ENCODE measurements at places on chromosomes 1 and 21.

- no peak for DNase-seq
Observed at GRCh38 chr1:180003026-180003695, 48.6 kb downstream of the CEP350 start.

DNA sequence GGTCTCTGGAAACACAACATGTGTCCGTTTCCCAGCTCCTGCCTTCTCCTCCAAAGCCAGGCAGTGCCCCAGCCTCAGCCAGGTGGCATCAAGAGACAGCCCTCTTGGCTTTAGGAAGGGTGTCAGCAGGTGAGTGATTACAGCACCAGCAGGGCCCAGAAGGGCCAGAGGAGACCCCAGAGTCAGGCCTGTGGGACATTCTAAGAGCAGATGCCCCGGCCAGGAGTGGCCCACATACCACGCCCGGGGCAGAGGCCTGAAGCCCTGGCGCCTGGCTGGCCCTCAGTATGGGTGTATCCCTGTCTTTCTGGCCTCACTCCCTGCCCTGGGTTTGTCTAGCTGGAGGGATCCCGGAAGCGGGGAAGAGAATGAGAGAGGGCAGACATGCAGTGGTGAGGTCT is 109.2 kb downstream of the CASZ1 start:
- DNase-seq = no peak

GRCh38 chr1:12040457-12041051 is 21.3 kb downstream of the MIIP start:
- peak; percentile 70 for DNase-seq

- no peak for DNase-seq
Observed at GRCh38 chr21:37365517-37366481, 774 bp upstream of the DYRK1A start.

DNA sequence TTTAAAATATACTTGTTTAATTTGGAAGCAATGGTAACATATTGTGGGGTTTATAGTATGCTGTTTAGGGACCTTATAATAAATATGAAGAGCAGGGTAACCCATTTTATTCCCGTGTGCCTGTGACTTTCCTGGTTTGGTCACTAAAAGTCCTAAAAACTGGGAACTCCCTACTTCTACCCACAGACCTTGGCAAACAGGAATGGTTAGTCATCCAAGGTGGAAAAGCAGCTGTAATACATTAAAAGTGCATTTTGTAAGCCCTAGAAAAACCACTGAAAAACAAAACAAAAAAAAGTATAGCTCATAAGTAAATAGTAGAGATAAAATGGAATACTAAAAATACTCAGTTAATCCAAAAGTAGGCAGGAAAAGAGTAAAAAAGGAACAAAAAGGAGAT is 538.9 kb downstream of the LMO4 start:
- DNase-seq = no peak

- DNase-seq = no peak
Observed at GRCh38 chr1:211695135-211695816, 19.9 kb upstream of the NEK2 start.

DNA sequence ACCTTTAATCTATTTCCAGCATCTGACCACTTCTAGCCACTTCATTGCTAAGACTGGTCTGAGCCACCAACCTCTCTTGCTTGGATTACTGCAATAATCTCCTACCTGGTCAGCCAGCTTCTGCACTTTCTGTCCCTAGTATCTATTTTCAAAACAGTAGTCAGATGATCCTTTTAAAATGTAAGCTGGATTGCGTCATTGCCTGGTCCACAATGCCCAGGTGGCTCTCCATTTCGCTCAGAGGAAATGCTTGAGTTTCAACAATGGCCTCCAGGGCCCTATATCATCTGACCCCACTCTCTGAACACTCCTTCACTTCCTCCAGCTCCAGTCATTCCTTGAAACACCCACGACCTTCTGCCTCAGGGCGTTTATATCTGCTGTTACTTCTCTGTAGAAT is 2.3 kb downstream of the FYB2 start:
- DNase-seq = no peak

GRCh38 chr1:3222042-3222692 is 153.2 kb downstream of the PRDM16 start:
- no peak for DNase-seq

DNA sequence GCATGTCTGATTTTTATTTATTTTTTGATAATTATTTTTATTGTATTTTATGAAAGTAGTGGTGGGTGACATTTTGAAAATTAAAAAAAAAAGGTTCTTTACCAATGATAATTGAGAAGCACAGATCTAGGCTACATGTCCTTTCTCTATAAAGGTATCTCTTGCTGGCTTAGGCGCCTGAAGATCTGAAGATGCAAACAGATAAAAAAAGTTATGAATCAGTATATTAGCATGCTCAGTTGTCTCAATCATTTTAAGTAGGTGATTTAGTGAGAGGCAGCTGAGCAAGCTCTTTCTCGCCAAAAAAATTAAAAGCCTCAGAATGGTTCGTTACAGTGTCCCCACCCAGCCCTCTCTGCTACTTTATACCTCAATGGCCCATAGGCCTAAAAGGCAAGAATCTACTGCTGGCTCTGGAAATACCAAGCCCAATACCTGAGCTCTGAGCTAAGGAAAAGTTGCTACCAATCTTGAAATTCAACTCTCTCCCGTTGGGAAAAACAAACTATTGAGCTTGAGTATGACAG is 42.2 kb upstream of the DPT start:
- no peak for DNase-seq

GRCh38 chr1:30657131-30658013 is 66.0 kb downstream of the MATN1 start:
- DNase-seq = no peak

- no peak for DNase-seq
Observed at GRCh38 chr21:21196087-21196486, 197.9 kb downstream of the NCAM2 start.

- DNase-seq = no peak
Observed at GRCh38 chr1:203263496-203263895, 34.0 kb upstream of the CHIT1 start.

DNA sequence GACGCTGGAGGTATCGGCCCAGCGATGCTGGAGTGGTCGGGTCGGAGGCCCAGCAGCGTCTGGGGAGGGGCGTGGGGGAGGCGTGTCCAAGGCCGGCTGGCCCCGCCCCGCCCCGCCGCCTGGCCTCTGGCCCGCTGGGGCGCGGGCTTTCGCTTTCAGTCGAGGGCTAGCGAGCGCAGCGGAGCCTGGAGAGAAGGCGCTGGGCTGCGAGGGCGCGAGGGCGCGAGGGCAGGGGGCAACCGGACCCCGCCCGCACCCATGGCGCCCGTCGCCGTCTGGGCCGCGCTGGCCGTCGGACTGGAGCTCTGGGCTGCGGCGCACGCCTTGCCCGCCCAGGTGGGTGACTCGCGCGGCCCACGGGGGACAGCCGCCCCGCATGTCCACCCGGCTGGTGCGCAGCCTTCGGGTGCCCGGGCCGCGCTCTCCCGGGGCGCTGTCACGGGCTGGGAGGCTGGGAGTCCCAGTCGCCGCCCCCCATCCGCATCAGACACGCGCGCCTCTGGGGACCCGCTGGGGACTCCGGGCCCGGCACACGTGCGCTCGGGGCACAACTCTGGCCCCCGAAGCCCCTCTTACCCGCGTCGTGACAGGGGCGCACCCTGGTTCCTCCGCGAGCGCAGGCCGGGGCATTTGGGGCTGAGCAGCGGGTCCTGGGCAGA is at the start of gene TNFRSF1B:
Gene TNFRSF1B, plus strand, starts transcription at position 158 of the 659 bp plus-strand sequence. Its CDS starts 101 bp downstream, at position 259.
- DNase-seq = peak; percentile 83

DNA sequence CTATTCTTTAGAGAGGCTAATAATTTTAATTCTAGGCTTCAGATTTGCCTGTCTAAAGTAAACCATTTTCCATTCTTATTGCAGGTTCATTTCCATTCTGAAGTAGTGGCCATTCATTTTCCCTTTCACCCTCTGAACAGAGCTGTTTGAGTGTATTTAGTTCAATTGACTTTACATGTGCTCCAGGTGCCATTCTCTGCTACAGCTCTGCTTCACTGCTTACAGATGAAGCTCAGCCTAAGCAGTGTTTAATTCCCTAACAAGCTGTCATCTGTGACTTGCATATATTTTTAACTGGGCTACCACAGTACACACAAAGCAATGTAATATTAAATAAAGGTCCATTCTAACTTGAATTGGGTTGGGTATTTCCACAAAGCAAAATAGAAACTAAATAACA is 1031.6 kb downstream of the KCNT2 start:
- no peak for DNase-seq

DNA sequence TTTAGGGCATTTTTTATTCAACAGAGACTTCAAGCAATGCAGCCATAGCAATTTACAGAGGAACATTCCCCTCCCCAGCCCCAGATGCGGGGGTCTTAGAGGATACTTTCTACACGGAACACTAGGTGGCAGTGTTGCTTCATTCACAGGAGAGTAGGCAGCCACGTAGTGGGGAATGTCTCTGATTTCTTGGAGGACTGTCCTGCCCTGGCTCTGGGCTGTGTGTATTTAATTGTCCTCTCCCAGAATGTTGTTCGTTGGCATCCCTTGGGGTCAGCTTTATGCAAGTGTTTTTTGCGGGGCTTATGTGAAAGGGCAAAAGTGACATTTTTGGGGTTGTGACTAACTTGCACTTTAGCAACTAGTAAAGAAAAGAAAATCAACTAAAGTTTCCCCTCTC is 96.9 kb downstream of the PAPPA2 start:
- DNase-seq = peak; percentile 26

GRCh38 chr21:45739218-45740087 is 95.9 kb downstream of the PCBP3 start:
- no peak for DNase-seq

- no peak for DNase-seq
Observed at GRCh38 chr1:45446530-45446929, 44.4 kb downstream of the TESK2 start.

DNA sequence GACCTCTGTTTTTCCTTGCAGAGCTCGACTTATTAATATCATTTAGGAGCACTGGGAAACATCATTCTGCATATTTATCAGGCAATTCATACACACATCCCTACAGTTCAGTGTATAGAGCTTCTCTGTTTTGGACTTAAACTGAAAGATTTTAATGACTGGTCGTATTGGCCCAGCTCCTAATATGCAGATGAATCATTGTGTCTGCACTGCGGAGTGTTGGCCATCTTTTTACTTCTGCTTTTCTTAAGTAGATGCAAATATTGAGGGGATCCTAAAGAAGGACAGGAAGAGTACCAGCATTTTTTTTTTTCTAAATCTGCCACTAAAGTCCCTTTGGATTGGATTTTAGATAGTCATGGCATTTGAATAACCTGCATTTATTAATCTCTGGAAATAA is 154.8 kb downstream of the BACH1 start:
- DNase-seq = no peak

DNA sequence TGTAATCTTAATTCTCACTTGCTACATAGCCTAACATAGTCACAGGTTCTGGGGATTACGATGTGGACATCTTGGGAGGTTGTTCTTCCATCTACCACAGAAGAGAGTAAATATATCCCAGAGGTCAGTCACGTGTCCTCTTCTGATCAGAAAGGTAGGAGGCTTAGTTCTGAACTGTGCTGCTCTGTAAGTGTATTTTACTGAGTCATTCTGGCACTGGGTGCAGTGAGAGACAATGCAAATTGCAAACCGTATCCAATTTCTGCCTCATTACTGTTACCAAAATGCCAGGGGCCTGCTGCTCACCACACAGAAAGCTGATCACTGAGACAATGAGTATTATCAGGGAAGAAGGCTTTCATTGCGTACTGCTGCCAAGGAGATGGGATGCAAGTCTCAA is 104.0 kb downstream of the GABPA start:
- DNase-seq = no peak

- no peak for DNase-seq
Observed at GRCh38 chr1:65050735-65051134, 84.4 kb upstream of the JAK1 start.

- DNase-seq = no peak
Observed at GRCh38 chr1:3423245-3423829, 31.1 kb upstream of the ARHGEF16 start.

GRCh38 chr1:165312591-165312990 is 43.9 kb downstream of the LMX1A start:
- no peak for DNase-seq

- no peak for DNase-seq
Observed at GRCh38 chr1:42211224-42211623, 46.7 kb upstream of the GUCA2A start.

DNA sequence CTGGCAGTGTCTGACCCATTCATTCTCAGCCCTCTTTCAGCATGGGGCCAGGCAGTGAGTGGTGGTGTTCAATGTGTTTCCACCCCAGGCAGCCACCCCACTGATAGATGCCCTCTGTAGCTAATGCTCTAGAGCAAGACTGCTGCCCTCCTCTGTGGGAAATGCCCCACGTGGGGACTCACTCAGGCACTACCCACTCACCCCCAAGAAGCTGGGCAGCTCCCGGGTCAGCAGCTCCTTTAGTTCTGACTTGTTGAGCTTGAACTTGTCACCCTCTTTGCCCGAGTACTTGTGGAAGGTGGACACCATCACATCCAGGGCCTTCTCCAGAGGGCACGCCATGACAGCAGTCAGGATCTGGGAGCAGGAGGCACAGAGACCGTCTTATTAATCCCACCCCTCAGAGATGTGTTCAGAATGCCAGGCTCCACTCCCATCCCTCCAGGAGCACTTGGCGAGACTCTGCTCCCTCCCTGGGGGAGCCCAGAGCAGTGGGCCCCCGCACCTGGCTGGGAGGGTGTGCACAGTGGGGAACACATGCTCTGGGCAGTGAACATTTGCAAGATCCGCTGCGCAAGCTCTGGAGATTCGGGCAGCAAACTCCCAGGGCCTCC is 1.0 kb downstream of the S100A4 start:
- DNase-seq = no peak

DNA sequence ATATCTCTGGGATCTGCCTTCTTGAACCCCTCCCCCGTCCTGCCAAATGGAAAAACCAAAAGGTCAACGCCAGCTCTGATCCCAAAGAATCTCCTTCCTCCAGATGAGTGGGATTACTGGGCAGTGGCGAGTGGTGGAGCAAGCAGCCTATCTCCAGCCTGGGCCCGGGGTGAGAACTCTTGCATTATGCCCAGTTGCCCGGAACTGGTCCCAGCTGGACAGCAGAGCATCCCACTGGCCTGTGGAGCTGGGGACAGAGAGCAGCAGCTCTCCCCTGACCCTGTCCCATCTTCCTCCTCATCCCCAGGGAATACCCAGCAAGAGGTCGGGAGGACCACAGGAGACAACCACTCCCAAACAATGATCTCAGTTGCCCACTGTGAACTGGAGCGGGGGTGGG is 130.5 kb downstream of the TMEM53 start:
- DNase-seq = no peak

GRCh38 chr21:44547656-44548331 is 3.5 kb downstream of the KRTAP10-2 start:
- DNase-seq = no peak
